ENCODE measurements at places on chromosomes 1 and 21.

DNA sequence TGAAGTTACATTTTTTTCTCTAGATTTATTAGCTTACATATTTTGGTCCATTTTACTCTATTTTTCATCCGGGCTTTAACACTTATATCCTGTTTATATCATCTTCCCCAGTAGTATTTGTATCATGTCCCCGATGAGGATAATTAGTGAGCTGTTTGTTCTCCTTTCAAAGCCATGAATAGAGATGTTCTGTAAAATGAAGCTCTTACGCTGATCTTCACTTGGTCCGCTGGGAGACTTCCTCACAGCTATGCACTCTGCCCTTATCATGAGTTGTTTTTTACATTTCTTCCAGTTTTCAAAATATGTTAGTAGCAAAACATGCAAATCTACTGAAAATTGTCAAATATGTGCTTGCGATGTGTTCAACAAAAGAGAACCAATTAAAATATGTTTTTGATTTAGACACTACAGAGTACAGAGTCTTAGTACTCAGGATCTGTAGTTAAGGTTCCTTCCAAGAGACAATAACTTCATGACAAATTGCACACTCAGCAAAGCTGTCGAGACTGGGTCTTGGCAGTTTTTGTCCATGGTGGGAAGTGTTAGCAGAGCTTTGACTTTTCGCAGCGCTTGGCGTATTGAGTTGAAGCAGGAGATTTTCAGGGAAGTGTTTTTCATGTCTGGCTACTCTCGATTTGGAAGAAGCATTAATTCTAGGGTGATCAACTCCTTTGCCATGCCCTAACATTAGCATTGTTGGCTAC is 292.0 kb upstream of the ADAMTS5 start:
- no peak for DNase-seq

GRCh38 chr1:8529901-8530300 is 212.0 kb downstream of the SLC45A1 start:
- DNase-seq: no peak

DNA sequence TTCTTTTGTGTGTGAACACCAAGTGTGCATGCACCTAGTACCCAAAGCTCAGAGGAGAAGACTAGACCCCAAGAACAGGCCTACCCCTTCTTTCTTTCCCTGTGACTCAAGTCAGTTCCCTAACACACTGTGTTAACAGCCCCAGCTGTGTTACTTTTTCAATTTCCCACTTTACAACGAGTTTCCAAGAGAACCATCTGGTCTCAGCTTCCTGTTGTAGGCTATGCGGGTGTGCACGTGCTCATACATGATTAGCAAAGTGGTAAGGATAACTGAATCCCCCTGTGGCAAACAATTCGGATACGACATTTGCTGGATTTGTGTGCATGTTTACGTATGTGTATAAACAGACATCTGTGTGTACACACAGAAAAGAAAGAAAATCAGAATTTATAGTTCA is 17.9 kb downstream of the IFNAR2 start:
- DNase-seq: no peak

DNA sequence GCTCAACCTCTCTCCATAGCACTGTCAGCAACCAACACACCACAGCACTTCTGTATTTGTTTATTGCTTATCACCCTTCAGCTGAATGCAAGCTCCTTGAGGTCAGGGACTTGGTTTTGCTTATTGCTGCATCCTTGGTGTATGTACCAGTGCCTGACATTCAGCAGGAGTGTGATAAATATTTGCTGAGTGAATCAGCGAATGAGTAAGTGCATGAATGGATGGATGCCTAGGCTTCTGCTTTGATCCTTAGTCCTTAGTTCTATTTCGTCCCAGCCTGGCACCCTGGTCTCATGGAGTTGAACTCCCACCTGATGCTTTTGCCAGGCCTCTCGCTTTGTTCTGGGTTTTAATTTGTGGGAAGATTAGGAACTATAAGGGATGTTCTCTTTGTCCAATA is 88.2 kb downstream of the ZSCAN20 start:
- no peak for DNase-seq

DNA sequence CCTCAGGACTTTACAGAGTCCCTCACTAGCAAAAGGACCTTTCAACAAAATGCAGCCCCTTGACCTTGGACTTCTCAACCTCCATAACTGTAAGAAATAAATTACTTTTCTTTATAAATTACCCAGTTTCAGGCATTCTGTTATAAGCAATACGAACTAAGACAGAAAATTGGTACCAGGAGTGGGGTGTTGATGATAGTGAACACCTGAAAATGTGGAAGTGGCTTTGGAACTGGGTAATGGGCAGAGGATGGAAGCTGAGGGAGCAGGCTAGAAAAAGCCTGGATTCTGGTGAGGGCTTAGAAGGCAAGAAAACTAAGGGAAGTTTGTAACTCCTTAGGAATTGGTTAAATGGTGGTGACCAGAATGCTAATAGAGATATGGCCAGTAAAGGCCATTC is 46.8 kb downstream of the DSCAM start:
- no peak for DNase-seq

- no peak for DNase-seq
These were observed 70.0 kb upstream of the KIAA1614 start for GRCh38 chr1:180842491-180843275.

- DNase-seq: no peak
These were observed 150.7 kb upstream of the ZNF644 start for GRCh38 chr1:91172541-91172940.
